ENCODE measurements at places on chromosomes 12 and 14. TPM values are rescaled to one million over a fixed set of nuclear protein-coding genes. Genes with fewer than 3 reads are reported as not detected.

PRB2 gene
- polyA plus RNA-seq: not detected

GLIPR1L2 gene
- 1.2 TPM for polyA plus RNA-seq

DNA sequence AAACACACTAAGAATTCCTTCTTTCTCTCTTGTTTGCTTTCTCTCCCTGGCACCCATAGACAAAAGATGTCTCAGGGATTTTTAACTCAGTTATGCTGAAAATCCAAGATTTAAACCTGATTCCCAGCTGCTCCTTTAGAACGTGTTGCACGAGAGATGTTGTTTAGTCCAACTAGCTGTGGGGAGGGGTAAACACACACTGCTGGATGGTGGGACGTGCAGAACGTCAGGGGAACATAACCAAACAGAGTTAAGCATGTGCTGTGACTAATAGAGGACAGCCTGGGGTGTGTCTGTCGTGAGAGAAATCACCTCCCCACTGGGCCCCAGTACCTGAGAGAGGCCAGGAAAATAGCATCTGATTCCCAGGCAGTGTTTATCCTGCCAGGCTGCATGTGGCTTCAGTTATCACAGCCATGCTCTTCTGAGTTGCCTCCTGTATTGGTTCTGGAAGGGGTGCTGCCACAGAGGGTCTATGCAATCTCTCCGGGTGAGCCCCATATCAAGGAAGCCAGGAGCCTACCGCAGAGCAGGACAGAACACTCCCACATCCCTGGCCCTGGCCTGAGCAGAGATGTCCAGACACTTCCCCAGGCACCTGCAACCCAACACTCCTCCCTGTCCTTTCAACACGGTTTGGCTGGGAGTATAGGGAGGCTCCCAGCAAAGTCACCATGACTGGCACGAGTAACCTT is 112.7 kb upstream of the EGLN3 start:
- peak; percentile 50 for DNase-seq

DNA sequence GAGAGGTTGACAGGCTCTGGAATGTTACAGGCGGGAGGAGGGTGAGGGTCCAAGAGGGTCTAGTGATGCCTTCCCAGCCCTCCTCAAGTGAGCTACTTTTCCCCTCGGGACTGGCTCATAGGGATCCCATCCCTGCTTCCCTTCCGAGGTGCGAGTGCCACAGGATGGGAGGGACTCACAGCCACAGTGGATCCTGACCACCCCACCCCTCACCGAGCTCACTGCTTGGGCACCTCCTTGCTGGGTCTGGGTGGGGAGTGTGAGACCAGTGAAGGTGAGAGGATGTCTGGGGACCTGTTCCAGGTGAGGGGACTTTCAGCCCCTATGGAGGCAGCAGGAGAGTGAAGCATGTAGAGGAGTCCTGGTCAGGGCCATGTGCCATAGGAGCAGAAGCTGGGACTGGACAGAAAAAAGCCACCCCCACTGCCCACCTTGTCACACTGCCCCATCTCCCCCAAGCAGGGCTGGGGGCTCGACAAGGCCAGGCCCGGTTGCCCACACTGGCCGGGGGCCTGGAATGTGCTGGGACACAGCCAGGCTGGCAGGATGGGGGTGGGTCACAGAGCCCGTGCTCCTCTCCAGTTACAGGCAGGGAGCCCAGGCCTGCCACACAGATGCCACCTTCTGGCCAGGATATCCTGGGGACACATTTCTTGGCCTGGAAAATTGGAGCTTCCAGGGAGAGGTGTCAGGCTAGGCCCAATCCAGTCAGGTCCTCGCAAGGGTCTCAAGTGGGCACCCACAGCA is 1.7 kb upstream of the TNS2 start:
- DNase-seq: peak; percentile 78

DNA sequence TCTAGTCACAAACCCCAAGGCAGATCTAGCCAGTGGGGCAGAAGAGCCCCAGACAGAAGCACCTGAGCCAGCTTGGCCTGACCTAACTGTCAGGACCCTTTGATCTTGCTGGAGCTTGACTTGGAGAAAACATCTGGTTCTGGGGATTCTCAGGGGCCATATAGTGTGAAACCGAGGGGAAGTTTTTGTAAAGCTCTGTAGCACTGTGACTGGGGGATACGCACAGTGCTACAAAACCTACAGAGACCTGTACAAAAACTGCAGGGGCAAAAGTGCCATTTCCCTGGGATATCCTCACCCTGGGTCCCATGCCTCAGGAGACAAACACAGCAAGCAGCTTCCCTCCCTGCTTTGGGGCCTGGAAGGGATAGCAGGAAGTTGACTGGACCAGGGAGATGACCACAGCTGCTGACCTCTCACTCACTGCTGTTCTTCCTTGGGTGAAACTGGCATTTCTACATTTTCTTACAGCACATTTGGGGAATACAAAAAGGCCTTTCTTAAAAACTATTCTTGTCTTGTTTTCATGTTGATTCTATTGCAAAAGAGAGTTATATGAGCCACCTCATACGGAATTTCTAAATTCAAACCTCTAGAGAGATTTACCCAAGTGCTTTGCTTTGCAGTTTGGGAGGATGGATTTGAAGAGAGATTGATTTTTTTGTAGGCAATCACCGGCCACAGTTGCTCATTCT is 140.0 kb downstream of the DAD1 start:
- DNase-seq: no peak

GRCh38 chr12:109598428-109598854 is 24.8 kb downstream of the MVK start:
- no peak for DNase-seq

GRCh38 chr12:109880043-109880931 is at the start of gene GLTP:
Gene GLTP (minus strand): TSS chr12:109880541. CDS start chr12:109880374, 167 bp downstream.
- DNase-seq: peak; percentile 89

GRCh38 chr14:40447017-40447416 is 1014.8 kb upstream of the FBXO33 start:
- no peak for DNase-seq

SLCO1B1 gene
- polyA plus RNA-seq: not detected

PPHLN1 gene
- 21.4 TPM for polyA plus RNA-seq

DNA sequence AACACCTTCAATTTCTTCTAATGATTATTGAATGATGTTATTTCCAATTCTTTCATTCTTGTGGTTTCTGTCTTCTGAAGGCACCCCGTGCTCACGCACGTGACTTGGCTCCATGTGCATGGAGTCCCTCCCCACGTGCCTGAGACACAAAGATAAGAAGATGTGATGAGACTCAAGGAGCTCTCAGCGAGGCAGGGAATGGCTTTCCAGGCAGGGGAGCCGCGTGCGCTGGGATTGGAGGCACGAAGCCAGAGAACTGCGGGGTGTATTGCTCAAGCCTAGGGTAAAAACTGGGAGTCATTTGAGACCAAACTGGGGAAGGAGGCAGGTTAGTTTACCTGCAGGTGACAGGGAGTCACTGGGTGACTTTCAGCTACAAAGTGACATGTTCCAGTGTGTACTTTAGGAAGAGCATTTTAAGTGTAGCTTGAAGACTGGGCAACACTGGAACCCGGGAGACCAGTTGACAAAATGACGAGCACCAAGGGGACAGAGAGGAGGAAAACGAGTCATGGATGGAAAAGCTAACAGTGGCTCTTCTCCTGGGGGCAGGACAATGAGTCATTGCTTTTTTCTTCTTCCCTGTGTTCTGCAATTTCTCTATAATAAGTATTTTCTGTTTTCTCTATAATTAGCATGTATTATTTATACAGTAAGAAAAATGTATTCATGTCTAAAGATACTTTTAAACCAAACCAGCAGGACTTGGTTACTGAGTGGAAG is 311.7 kb upstream of the FKBP4 start:
- no peak for DNase-seq

GRCh38 chr12:55780685-55781084 is 36.8 kb downstream of the SARNP start:
- DNase-seq: no peak

DNA sequence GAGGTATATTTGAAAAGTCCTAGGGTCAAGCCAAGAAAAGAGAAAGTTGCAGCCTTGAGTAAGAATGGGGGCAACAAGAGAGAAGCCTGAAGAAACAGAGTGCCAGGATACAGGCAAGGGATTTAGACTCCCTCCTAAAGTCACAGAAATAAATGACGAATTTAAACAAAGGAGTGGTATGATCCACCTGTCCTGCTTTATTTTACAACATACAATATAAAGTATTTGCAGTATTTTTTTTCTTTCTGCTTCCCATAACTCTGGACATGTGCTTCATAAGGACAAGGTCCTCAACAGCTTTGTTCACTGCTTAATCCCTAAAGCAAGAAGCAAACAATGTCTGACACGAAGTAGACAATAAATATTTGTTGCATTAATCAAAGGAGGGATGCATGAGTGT is 57.4 kb downstream of the IFNG start:
- DNase-seq: no peak

DNA sequence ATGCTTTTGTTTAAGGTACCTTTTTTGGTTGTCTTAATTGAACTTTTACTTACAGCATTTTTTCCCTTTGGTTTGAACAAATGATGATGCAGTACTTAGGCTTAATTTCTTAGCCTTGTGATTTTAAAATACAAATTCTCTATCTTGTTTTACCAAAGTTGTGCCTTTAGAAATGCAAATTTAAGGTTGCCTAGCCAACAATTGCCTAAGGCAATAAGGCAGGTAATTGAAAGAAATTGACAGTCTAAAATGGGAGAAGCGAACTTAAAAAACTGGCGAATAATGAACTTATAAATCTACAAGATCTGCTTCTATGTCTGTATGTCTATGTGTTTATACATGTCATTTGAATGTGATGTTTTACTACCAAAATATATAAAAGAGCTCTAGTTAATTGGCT is 23.6 kb upstream of the CD69 start:
- no peak for DNase-seq

DNA sequence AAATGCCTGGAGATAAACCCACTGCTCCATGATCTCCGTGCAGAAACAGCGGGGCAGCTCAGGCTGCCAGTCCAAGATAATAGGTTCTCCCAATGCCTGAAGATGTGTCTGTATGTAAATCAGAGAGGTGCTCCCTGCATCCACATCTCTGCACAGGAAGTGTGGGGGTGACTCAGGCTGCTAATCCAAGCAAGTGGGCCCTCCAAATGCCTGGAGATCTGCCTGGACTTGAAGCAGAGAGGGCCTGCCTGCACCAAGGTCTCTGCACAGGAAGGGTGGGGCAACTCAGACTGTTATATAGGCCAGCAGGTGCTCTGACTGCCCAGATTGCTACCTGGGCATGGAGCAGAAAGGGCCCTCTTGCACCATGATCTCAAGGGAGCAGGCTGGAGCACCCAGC is 504.7 kb downstream of the LRFN5 start:
- no peak for DNase-seq

- no peak for DNase-seq
These were observed 178.6 kb downstream of the SNAPC1 start for GRCh38 chr14:61940666-61941420.
